Activated CD4-positive, CD25-positive, alpha-beta regulatory T cell treated with anti-CD3 and anti-CD28 coated beads, Interleukin-2, amount 50 U/mL, for 24 hours (primary cell): ENCODE measurements at places on chromosomes 1 and 21.

DNA sequence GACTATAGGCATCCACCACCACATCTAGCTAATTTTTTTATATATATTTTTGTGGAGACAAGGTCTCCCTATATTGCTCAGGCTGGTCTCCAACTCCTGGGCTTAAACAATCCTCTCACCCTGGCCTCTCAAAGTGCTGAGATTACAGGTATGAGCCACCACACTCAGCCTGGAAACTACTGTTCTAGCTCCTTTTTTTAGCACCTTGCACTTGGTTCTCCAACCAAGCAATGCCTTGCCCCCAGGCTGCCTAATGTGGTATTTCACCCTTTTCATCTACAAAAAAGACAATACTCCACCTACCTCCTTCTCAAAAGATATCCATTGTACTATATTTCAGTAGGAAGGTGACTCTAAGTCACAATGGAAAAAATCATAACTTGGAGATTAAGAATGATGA is 6.7 kb downstream of the ARNT start:
- ATAC-seq, result no peak

GRCh38 chr1:63635681-63636080 is 42.5 kb downstream of the PGM1 start:
- no peak for ATAC-seq

DNA sequence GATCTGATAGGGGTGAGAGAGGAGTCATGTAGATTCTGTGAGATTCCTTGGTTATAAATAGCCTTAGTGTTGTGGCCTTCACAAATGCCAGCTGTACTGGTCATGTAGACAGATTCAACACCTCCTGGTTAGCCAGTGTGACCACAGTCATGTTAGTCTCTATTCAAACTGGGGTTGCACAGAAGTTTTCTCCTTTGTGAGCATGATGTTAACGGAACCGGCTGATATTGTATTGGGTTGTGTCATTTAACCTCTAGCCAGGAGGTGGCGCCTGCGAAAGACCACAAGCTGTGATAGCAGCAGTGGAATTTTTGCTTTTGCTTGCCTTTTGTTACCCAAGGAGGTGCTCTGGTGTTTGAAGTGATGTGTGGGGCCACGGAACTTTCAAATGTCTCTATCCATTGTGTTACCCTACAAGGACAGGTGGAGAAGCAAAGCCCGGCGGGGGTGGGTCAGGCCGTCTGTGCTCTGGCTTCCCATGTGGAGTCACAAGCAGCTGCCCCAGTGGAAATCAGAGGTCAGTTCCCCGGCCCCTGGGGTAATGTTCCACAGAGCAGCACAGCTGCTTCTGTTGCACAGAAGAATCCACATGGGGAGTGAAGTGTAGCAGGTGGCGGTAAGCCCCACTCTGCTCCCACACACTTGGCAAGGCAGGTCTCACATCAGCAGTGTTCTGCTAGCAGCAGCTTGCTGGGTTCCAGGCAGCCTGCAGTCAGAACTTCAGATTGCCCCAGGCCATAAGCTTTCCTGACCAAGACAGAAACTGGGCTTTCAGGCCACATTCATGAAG is 112.6 kb downstream of the ADAMTS1 start:
- ATAC-seq, result no peak

- no peak for ATAC-seq
Measured at GRCh38 chr1:178684542-178685000, 40.5 kb upstream of the RALGPS2 start.

DNA sequence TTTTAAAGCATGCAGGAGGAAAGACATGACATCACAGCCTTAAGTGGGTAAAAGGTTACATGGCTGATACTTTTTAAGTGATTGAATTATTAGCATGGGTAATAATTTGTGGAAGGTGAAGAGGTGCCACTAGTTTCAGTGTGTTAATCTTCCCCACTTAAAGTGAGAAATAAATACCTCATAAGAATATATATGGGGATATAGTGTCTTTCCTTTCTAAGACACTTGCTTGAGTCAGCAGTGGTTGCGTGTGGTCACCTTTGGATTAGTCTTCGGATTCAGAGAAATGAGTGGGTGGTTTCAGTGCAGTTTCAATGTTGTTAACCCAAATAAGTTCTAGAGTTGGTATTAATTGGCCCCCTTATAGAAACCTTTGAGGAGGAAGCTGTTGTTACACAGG is 94.1 kb downstream of the ADGRL2 start:
- ATAC-seq, result no peak

DNA sequence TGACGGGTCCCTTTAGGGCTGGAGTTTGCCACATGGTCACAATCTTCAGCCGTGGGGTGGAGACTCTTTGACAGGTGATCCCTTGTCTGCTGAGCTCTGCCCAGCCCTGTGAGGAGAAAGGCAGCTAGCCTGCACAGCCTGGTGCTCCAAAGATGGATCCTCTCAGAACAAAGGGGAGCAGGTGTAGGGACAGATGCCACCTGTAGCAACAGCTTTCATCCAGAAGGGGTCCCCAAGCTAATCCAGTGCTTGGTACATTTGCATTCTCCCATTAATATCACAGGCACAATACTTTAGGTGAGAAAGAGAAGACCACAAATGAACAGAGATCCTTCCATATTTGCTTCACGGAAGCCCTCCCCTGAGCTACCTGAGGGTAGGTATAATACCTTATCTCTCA is 93.2 kb downstream of the CCDC185 start:
- no peak for ATAC-seq

DNA sequence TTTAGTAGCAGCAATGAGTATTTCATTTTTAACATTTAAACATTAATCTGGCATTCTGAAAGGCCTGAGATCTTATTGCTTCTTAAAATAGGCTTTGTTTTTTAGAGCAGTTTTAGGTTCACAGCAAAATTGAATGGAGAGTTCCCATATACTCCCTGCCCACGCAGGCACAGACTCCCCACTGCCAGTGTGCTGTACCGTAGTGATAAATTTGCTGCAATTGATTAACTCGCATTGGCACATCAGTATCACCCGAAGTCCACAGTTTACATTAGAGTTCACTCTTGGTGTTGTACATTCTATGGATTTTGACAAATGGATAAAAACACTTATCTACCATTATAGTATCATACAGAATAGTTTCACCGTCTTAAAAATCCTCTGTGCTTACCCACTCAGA is 71.8 kb upstream of the ERRFI1 start:
- no peak for ATAC-seq

DNA sequence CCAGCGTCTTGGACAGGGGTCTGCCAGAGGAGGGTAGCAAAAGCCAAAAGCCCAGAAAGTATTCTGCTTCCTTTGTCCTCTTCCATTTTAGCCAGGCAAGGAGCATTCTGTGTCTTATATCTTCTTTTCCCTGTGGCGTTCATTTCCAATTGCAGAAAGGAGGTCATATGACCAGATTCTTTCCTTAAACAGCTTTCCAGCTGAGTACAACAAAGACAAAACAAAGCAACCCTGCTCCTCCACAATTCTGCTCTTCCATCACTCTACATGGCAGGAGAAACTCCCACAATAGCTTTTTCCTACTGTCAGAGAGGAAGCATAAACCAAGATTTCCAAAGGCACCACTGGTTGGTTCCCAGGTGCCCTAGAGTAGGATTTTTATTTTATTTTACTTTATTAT is 19.7 kb downstream of the ENSA start:
- no peak for ATAC-seq

DNA sequence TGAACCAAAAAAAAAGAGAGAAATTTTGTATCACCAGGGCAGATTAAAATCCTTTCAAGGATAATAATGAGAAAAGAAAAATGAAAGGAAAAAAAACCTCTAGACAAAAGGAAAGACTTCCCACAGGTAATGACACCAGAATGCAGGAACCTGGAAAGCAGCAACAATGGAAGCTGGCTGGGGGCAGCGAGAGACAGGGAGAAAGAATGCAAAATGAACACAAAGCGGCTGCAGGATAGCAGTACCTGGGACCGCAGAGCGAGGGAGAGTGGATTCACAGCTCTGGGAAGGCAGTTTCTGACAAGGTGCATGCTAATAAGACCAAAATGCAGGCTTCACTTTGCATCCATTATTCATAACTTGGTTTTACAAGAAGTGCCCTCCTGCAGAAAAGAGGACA is 349.0 kb downstream of the SIPA1L2 start:
- ATAC-seq, result no peak

DNA sequence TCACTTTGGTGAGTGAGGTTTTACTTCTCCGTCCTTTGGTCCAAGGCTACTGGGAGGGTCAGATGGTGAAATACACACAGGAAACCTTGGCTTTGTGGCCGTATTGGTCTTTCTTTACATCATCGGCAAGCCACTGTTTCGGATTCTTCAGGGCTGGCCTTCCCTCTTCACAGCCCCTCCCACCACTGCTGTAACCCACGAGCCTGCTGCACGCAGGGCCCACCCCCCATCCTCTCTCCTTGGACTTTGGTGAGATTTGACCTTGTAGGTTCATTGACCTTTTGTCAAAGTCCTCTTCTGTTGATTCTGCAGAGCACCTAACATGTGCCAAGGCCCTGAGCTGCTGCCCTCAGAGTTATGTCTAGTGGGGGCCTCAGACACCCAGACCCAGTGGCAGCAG is 328.6 kb downstream of the CAMTA1 start:
- ATAC-seq, result no peak

GRCh38 chr1:107870696-107871095 is 94.3 kb downstream of the VAV3 start:
- ATAC-seq, result peak; percentile 39

DNA sequence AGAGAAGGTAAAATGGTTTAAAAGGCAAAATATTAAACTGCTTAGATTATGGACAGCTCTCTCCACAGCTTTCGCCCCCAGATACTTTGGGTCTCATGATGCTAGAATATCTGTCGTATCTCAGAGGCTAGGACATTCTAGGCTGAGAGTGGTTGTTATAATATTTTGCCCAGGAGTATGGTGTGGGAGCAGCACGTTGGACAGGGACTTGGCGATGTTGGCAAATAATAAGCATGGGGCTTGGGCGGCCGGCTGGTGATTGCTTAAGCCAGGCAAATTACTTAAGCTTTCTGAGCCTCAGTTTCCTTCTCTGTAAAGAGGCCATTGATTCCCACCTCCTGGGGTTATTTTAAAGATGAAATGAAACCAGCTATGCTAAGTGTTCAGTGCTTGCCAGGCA is 133.2 kb downstream of the ROR1 start:
- no peak for ATAC-seq

DNA sequence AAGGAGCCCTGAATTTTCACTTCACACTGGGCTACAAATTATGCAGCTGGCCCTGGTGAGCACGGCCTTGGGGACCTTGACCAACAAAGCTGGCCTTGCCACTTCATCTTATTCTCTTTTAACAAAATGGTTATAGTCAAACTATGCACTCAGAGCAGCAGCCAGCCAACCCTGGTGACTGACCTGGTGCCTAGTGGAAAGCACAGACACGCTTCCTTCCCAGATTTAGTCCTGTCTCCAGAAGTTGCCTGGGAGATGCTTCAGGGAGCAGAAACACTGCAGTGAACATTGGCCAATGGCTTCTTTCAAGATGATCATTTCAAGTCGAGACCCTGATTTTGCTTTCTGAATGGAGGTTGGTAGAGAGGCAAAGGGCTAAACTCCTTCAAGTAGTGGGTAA is 249.3 kb downstream of the SIPA1L2 start:
- no peak for ATAC-seq

DNA sequence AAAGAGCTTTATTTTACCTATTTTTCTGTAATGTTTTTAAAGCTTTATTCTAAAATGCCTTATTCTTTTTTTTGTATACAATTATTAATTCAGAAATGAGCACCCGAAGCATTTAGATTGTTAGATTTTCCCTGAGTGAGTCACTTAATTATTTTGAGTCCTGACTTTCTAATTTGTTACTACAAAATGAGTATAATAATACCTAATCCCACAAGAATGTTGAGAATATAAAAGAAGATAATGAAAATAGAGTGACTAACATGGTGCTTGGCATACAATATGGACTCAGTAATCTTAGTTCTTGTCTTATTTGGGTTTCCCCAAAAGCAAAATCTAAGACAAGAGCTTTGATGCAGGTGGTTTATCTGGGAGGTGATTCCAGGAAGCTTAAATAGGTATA is 142.2 kb downstream of the LHX8 start:
- no peak for ATAC-seq

- peak; percentile 76 for ATAC-seq
Measured at GRCh38 chr1:244319283-244320132, 132.2 kb downstream of the ADSS2 start.

GRCh38 chr1:82697965-82698364 is 897.2 kb downstream of the ADGRL2 start:
- no peak for ATAC-seq
